ENCODE measurements at places on chromosomes 7 and 10.
A peak's percentile ranks its signal among the peaks of the same experiment; 100 is the strongest.

DNA sequence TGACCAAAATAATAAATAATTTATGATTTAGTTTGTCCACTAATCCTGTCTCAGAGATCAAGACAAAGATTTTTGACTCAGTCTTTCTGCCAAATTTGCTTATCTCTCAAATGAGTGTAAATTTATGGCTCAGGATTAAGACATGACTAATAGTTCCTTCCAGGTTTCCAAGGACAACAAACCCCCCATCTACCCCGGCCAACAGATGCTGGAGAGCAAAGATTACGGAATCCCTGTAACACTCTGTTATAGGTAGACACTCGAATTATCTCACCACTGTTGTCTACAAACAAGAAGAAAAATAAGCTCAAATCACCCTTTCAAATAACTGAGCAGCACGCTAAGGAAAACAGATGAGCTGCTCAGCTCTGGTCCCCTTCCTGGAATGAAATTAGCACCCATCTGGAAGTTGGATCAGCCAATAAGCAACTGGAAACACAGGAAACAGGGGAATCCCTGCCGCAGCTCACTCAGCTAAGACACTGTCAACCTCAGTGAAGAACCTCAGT, 56.8 kb upstream of the SVIL start:
- DNase-seq = peak; percentile 61

DNA sequence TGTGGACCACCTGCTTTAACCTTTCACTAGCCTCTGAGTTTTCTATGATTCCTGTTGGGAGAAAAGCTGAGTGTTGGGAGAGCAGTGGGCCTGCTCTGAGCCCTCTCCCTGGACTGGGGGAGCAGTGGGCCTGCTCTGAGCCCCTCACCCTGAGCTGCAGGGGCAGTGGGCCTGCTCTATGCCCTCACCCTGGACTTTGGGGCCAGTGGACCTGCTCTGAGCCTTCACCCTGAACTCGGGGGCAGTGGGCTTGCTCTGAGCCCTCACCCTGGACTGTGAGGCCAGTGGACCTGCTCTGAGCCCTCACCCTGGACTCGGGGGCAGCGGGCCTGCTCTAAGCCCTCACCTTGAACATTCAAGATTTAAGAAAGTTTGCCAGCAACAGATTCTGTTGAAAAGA, 33.4 kb downstream of the AGAP6 start:
- DNase-seq = no peak

GRCh38 chr7:23315366-23315765, 16.2 kb downstream of the MALSU1 start:
- DNase-seq = peak; percentile 46

DNA sequence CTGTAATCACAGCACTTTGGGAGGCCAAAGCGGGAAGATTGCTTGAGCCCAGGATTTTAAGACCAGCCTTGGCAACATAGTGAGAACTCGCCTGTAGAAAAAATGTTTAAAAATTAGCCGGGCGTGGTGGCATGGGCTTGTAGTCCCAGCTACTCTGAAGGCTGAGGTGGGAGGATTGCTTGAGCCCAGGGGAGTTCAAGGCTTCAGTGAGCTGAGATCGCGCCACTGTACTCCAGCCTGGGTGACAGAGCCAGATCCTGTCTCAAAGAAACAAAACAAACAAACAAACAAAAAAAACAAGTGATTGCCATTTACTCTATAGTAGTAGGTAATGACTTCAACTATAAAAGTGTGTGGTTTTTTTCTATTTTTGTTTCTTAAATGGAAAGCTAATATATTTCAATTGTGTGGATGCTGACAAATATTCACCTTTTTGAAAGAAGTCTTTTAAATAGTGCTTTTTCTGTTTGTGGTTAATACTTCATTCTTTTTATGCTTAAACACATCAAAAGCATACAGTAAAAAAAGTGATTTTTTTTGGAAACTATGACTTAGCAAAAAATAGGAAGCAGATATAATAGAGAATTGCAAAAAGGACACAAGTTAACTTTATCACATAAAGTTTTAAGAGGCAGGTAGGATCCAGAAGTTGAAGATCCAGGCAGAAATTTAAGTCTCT, 48.4 kb downstream of the ZNF277 start:
- DNase-seq = no peak

- DNase-seq = no peak
Measured at GRCh38 chr7:93218997-93219827, 7.1 kb downstream of the HEPACAM2 start.

GRCh38 chr7:75054744-75055143, 18.9 kb downstream of the RCC1L start:
- DNase-seq = peak; percentile 91

DNA sequence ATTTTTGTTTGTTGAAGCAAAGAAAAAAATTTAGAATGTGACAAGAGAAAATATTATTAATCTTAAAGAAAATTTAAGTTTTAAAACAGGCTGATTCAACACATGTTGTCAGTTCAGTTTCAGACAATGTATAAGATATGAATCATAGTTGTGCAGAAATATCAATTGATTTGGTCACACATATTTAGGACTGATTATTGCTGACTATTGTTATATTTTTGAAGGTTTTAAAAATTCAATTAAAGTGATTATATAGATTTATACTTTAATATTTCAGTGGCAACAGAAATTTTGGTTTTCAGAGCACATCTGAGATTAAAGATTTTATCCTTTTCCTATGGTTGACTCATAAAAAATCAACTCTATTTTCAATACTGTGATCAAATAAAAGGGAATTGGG, 132.5 kb downstream of the PON1 start:
- no peak for DNase-seq

DNA sequence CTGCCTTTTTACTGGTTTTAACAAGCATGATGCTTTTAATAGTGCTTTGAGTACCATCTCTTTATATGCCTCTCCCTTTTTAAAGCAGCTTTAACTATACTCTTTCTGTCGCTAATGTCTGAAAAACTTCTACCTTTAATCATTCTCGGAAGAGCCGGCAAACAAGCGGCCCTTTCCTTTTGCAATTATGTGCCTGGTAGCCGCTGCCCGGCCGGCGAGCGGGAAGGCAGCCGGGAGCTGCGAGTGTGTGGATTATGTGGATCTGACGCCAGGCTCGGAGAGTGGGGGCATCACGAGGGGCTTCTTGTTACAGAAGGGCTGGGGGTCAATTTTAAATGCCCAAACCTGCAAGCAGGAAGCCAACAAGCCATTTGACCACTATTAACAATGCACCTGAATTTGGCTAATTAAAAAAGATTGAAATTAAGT, 120.9 kb downstream of the BUB3 start:
- no peak for DNase-seq

GRCh38 chr10:69847883-69848282, 46.2 kb downstream of the COL13A1 start:
- peak; percentile 22 for DNase-seq

DNA sequence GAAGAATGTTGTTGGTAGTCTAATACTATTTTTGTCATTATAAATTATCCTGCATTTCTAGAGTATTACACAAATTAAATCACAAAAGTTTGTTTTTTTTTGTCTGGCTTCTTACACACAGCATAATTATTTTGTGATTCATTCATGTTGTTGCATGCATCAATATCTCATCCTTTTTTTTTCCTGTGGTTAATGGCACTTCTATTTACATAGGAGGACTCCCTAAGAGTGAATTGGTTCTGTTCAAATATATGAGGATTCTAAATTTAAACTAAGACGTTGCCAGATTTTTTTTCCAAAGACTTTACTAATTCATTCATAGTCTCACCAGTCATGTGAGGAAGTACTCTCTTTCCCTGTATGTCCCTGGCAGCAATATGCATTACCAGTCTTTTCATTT, 303.3 kb downstream of the GPR37 start:
- peak; percentile 68 for DNase-seq

DNA sequence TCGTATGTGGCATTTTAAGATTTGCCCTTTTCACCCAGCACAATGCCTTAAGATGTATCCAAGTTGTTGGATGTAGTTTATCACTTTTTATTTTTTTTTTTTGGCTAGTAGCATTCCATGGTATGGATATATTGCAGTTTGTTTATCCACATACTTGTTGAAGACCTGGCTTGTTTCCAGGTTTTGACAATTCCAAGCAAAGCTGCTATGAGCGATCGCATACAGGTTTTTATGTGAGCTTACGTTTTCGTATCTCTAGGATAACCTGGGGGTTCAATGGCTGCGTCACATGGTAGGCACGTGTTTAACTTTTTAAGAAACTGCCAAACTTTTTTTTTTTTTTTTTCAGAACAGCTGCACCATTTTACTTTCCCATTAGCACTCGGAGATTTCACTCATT, 32.2 kb downstream of the BAIAP2L1 start:
- DNase-seq = no peak

DNA sequence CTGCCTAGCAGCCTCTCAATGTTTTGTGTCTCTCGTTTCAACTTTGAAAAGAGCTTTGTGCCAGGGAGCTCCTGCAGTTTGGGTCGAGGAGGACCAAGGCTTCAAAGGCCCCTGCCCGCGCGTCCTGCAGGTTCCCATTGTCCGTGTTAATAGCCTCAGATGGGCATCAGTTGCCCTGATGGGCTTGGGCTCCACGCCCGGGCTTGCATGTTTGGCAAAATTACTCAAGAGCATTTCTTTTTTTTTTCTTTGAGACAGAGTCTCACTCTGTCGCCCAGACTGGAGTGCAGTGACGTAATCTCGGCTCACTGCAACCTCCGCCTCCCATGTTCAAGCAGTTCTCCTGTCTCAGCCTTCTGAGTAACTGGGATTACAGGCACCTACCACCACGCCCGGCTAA, 636.6 kb downstream of the SDK1 start:
- DNase-seq = no peak

- DNase-seq = no peak
Measured at GRCh38 chr7:155813546-155814315, 1.5 kb upstream of the SHH start.

DNA sequence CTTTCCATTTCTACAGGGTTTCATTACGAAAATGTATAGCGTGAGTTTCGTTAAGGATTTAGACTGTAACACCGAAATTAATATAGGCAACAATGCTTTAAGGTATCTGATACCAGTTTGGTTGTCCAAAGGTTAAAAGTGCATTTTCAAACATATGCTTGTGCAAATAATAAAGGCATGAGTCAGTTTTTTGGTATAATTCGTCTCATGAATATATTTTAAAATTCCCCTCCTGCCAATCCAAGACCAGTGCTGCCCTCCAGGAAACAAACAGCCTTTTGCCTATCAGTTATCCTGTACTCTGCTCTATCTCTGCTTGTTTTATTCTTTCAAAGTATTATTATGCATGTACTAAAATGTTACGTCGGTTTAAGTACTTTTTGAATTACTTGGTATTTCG, 2.0 kb downstream of the LCOR start:
- DNase-seq = no peak

- no peak for DNase-seq
Measured at GRCh38 chr10:90051474-90051873, 350.1 kb downstream of the KIF20B start.

DNA sequence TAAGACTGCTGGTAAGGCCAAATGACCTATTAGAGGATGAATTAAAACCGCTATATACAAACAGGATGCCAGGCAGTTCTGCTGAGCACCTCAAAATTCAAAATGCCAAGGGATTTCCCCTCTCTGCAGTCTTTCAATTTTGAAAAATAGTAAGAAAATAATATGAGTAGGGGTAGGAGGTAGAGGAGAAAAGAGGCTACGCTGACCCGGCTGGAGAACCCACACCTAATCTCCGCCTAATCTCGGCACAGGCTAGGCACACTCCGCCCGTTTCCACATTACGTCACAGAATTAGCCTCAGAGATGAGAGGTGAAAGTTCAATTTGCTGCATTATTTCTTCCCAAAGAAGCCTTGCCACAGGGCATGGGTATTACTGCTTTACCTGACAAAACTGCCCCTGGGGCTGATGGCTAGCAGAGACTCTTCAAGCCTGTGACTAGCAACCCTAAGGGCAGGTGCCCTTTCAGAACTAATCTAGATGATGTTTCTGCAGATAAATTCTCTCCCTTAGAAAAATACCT, 21.3 kb upstream of the SPOCK2 start:
- no peak for DNase-seq

DNA sequence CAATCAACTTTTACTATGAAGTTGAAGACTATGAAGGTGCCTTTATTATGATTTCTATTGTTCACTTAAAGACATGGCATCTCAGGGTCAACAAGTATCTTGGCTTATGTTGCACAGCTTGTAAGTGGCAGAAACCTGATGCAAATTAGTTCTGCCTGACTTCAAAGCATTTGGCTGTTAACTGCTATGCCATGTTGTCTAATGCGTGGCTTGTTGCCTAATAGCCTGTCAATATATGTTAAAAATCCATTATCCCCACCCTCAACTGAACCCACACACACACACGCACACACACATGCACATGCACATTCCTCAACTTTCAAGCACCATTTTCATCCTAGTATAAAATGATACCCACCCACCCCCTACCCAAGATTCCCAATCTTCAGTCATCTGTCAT, 217.1 kb downstream of the NRG3 start:
- DNase-seq = no peak

Measured in fibroblast of mammary gland (primary cell).